ENCODE measurements at places on chromosomes 13 and 19. TPM values are rescaled to one million over a fixed set of nuclear protein-coding genes. Genes with fewer than 3 reads are reported as not detected.

Gene USHBP1
- 1.9 TPM for total RNA-seq

Gene ZNF177
- total RNA-seq = 1.1 TPM

Gene CEACAM1
- total RNA-seq = 4.6 TPM

Gene PDX1
- not detected for total RNA-seq

DNA sequence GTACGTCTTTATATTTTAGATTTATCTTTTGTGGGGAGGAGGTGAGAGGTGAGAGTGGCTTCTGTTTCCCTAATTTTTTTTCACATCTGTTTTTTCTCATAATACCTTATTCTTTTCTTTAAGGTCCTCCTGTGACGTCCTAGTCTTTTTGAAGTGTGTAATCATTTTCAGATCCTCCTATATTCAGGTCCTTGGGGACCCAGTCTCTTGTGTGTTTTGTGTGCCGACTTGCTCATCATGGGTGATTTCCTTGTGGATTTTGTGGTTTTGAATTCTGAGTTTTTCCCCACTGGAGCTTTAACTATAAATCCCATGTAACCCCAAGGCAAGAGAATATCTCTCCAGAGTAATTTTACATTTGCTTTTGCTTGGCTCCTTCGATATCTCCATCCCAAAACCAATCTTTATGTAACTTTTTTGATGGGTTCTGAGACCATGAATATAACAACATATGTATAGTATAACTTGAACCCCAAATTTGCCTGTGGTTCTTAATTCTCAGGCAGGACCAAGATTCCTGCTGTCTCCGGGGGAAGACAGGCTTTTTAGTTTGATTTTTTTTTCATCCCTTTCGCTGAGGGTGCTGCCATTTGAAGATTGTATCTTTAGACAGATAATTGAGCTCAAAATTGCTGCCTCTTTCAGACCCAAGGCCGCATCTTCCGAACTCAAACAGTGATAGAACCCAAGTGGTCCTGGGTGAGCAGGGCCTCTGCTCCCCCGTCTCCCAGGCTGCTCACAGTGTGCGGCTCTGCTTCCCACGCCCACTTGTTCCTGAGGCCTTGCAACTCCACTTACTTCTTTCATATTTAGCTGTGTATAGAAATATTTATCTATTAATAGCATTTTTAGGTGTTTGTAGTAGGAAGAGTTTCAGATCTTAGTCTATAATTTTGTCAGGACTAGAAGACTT, 59.1 kb upstream of the GPR183 start:
- no peak for DNase-seq

DNA sequence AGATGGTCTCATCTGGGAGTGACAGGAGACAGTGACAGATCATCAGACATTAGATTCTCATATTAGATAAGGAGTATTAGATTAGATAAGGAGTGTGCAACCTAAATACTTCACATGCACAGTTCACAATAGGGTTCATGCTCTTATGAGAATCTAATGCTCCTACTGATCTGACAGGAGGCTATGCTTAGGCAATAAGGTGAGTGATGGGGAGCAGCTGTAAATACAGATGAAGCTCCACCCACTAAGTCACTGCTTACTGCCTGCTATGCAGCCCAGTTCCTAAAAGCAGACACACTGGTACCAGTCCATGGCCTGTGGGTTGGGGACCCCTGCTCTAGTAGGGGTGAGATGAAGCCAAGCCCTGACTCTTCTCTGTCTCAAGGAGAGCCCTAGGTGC, 10.0 kb upstream of the IGFL3 start:
- no peak for DNase-seq

- no peak for DNase-seq
Observed at GRCh38 chr13:23069566-23069965, 111.2 kb upstream of the SGCG start.

DNA sequence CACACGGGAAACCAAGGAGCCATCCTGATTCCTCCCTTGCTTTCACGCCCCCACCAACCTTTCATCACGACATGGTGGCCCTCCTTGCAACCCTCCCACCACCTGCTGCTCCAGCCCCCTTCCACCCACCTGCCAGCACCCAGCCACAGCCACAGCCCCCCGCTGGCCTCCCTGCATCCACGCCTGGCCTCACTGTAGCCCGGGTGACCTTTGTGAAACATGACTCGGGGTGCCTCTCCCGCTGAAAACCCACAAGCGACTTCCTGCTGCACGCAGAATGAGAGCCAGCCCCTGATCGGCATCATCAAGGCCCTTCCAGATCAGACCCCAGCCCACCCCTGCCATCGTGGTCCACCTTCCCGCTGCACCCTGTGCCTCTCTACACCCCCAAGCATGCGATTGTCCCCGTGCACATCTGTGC, 14.9 kb downstream of the POP4 start:
- no peak for DNase-seq

DNA sequence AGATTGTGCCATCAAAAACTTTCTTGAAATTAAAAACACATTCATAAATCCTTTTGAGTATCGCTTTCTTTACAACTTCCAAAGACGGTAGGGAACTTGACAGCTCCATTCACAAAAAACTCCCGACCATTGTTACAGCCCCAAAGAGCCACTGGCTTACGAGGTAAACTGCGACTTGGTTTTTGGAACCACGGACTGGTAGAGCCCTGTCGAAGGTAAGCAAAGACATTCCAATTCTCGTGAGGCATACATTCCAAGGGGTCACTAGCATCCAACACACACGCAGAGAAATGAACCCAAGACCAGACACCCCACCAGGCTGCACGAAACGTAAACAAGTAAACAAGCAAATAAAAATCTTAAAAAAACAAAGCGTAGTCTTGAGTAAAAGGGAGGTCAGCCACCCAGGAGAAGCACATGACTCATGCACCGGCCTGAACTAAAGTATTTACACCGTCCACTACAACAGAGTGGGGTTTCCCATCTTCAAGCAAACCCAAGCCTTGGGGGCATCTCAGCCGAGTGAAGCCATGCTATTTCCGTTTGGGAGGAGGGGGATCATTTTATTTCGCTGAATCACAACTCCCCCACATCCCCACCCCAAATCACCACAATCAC, 1.4 kb downstream of the BRD4 start:
- DNase-seq = no peak

GRCh38 chr13:43388282-43389034, 365.1 kb downstream of the DNAJC15 start:
- no peak for DNase-seq

DNA sequence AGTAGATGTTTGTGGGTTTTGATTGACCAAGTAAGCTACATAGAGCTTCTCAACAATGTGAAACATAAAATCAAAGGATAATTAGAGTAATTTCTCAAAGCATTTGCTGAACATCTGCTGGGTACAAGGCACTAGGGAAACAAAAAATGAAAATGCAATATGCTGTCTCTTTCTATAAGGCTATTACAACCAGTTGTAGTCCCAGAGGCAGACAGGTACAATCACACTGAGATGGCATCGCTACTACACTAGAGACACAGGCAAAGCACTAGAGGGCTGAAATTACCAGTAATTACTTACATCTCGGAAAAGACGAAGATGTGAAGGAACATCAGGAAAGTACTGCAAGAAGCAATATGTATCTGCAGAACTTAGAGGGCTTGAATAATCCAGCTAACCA, 133.3 kb downstream of the LHFPL6 start:
- no peak for DNase-seq

DNA sequence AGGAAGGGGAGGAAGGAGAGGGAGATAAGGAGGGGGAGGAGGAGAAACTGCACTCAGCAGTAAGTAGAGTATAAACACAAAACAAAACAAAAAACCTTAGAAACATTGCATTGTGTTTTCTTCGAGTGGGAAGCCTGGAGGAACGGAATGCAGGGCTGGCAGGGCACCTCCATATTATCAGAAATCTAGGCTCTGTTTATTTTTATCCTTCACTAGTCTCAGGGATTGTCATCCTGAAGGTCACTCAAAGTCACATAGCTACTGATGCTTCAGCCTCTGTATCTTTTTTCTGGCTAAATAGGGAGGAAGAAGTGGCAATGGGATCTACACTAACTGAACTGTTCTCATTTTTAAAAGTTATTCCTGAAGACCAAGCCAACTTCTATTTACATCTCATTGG, 467.8 kb downstream of the KCTD12 start:
- DNase-seq = no peak

DNA sequence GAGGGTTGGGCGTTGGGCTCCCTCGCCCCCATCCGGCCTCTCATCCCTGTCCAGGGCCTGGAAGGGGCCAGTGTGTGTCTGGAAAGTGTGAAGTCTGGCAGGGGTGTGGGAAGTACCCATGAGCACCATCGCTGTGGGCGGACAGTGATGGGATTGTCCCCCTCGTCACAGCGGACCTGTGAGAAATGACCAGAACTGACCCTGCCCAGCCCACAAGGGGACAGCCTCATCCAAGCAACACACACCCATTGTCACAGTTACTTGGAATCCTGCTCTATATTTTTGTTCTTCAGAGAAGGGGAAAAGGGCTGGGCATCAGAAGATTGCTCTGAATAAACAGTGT, 18.6 kb downstream of the MCF2L start:
- DNase-seq = no peak

All from lower leg skin (tissue), 4 donors.